ENCODE measurements at places on chromosomes 12 and 14.

DNA sequence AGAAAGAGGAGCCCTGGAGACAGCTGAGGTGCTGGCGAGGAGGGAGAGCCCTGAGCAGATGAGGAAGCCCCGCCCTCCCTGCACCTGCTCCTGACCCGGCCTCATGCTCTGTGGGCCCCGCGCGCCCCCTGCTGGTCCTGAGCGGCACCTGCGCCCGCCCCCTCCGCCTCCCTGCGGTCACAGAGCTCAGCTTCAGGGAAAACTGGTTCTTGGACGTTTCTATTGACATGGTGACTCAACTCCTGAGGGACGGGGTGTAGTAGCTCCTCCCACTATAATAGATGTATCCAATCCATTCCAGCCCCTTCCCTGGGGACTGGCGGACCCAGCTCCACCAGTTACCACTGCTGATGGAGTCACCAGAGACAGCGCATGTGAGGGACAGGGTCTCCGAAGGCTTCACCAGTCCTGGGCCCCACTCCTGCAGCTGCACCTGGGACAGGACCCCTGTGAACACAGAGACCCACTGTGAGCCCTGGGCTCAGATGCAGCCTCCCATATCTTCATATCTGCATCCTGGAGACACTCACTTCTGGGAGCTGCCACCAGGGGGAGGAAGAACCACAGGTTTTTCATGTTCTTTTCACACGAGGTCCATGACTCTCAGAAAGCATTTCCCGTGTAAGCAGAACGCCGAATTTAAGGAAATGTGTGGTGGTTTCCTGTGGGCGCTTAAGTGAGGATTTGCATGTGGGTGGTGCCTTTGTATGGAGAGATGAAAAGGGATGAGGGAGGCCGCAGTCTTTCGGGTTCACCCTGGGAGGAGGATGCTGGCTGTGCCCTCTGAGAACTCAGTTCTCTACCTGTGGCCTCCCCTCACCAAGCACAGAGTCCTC lies 1346.4 kb downstream of the TMEM121 start:
- peak; percentile 56 for DNase-seq

GRCh38 chr14:29926701-29927375 lies 809 bp downstream of the PRKD1 start:
- DNase-seq, result no peak

- no peak for DNase-seq
Measured at GRCh38 chr12:132170094-132170636, 25.9 kb downstream of the NOC4L start.

DNA sequence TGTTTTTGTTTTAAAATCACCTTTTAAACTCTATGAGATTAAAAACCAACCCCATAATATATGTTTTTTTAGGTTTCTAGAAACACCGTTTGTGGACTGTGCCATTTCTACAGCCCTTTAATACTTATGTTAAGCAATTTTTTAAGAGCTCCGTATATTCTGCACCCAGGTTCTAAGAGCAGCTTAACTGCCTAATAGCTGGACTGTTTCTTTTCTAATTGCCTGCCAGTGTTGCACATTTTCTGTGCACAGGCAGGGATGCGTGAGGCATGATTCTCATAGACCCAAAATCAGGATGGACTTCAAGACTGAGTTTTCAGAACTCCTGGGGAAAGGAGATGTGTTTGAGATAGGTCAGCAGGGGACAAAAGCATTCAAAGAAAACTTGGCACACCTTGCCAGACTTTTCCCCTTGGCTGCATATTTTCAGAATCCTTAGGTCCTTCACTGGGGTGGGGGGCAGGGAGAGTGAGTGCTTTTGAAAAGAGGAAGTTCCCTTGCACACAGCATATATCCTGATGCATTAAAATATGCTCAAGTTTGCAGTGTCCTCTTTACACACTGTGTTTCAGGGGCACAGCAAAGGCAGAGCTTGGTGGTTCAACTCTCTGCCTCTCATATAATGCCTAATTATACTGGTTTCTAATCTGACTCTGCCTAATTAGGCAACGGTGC lies 27.9 kb downstream of the TMEM30B start:
- no peak for DNase-seq

- DNase-seq, result no peak
Measured at GRCh38 chr14:77086017-77086727, 11.9 kb upstream of the CIPC start.

DNA sequence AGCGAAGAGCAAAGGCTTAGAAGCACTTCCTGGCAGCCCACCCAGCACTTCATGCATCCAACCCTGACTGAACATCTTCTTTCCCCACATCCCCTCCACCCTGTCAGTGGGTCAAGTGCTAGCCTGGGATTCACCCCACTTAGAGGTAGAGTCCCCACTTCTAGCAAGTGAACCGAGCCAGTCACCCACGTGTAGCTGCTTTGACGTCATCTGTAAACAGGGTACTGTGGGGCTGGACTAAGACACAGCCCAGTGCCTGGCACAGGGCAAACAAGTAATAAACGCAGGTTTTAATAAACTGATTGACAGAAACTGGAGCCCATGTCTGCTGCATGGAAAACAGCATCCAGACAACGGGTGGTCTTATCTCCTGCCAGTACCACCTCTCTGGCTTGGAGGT lies 61.7 kb downstream of the ITPK1 start:
- DNase-seq, result no peak

- peak; percentile 62 for DNase-seq
Measured at GRCh38 chr12:54005853-54006558, 2.8 kb upstream of the HOXC8 start.

DNA sequence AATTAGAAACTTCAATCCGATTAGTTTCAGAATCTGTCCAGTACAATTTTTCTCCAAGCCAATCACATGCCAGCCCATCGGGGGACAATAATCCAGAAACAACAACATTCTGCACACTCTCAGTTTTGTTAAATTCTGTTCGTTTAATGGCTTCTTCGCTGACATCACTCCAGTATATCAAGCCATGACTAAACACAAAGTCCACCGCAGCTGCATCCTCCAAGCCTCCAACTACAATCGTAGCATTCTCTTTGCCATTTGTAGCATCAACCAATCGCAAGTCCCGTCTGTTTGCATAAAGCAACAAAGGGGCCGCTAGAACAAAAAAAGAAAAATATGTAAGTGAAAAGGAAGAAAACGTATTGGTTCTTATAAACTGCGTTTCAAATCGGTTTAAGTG lies 22.5 kb downstream of the LRP6 start:
- DNase-seq, result no peak

- DNase-seq, result no peak
Measured at GRCh38 chr14:24659916-24660570, 26.1 kb upstream of the GZMB start.

DNA sequence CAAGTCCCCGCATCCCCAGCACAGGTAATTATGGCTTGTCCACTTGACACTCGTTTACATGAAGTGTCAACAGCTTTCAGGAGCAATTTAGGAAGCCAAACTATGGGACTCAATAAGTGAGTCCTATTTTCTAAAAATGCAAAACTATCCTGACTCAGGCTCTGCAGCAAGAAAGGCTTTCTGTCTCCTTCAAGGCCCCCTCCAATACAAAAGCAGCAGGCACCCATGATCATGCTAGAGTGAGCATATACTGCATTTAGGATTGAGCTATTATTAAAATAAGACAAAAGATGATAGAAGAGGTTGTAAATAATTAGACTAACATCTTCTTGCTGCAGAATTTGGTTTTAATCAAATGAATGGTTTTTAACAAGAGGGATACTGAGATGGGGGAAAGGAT lies 3.2 kb downstream of the SIX6 start:
- DNase-seq, result no peak

DNA sequence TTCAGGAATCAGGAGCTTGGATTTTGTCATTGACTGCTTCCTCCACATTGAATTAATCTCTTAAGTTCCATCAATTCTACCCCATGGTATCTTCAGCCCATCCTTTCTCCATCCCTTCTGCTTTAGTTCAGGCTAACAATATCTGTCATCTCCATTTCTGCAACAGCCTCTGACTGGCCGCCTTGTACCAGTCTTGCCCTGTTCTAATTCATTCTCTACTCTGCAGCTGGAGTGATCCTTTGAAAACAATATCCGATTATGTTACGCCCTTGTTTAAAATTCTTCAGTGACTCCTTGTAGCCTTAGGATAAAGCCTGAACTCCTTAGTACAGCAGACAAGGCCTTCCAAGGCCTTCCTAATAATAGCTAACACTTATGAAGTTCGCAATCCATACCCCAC lies 170.2 kb downstream of the ETV6 start:
- no peak for DNase-seq

GRCh38 chr12:48954841-48955501 lies 2.3 kb downstream of the ARF3 start:
- no peak for DNase-seq

DNA sequence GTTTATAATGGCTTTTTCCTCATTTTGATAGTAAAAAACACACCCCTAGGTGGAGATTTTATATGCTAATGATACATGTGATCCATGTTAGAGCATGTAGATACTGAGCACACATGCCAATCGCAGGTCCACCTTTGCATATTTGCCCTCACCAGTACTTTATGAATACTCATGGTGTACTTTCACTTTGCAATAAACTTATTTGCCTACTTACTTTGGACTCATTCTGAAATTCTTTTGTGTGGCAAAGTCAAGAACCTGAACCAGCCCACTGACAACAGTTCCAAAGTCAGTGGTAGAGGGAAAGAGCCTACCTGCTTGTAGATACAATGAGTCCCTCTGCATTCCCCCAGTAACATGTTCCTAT lies 58.5 kb upstream of the DHRS4 start:
- no peak for DNase-seq

DNA sequence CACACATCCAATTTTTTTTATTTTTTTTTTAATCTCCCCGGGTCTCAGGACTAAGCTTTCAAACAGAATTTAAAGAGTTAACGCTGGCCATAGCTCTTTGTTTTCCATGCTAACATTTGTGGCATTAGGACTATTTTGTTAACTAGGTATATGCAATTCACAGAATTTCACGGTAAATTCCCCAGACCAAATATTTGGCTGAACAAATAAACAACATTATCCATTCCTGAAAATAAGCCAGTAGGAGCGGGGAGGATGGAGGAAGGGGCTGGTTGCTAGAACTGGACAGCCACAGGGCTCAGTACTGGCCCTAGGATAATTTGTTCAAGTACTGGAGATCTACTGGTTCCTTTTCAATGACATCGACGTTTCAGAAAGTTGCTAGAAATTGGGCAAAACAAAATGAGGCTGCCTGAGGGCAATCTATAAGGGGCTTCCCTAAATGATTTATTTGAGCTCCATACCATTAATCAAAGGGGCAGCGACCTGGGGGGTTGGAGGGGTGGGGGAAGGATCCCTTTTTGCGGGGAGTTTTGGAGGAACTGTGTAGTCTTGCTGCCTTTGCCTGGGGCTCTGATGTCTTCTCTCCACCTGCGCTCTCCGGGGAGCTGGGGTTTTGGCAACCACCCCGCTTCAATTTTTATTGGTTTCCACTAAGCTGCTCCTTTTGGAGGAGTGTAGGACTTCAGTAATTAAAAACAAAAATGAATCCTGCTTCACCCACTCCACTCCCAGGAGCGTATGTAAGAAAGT lies 9.0 kb downstream of the BMP4 start:
- no peak for DNase-seq

DNA sequence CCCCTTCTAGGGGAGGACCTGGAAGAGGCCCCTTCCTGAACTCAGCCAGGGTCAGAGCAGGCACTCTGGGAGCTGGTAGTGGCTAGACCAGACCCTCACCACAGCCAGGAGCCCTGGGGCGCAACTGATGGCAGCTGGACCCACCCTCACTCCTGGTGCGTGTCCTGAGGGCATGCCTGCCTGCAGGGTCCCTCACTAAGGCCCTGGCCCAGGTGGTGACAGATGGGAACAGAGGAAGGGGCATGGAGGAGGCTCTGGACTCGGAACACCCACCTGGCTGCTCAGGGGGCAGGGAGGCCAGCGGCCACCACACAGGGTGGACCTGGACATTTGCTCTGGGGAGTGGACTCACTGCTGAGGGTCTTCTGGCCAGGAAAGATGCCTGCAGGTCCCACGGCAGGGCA lies 342.2 kb upstream of the SFSWAP start:
- DNase-seq, result no peak

GRCh38 chr14:77613201-77613600 lies 3.2 kb downstream of the SPTLC2 start:
- no peak for DNase-seq

GRCh38 chr12:4700621-4701026 lies 19.6 kb upstream of the GALNT8 start:
- DNase-seq, result no peak

DNA sequence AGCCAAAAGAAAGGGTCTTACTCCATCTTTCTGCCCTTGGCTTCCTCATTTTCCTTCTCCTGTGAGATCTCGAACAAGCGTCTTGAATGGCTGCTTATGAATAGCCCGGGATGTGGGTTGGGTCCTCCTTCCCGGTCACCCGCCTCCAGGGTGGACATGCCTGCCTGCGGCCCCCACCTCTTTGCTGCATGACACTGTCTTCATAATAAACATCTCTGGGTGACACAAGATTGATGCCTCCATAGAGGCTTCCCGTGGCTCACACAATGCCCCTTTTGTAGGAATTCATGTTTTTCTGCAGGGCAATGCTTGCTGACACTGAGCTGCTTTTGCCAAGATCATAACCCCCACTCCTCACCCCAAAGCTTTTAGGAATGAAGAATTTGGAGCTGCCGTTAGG lies 125.9 kb downstream of the ZNF664 start:
- DNase-seq, result no peak

DNA sequence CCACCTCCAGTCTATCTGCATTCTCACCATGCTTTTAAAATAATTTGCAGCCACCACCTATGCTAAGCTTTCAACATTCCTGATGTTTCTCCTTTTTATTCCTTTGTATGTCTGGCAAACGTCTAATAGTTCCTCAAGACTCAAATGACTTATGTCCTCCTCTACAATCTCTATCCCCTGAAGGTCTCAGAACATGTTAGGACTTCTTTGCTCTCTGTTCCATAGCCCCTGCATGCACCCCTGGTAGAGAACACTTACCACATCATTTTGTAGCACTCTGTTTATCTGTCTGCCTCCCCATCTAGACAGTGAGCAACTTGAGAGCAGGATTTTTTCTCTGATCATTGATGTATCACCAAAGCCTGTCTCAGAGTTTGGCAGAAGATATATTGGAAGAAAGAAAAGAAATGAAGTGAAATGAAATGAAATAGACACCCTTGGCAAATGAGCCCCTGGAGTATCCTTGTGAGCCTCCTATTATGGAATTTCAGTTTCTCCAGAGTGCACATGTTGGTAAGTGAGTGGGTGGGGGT lies 1231.2 kb upstream of the FLRT2 start:
- no peak for DNase-seq

GRCh38 chr14:101369194-101369915 lies 191.9 kb upstream of the DIO3 start:
- DNase-seq, result no peak

- DNase-seq, result no peak
Measured at GRCh38 chr14:85273099-85273677, 256.8 kb upstream of the FLRT2 start.

GRCh38 chr12:89064780-89065179 lies 287.5 kb downstream of the DUSP6 start:
- no peak for DNase-seq

Data from activated CD8-positive, alpha-beta memory T cell treated with anti-CD3 and anti-CD28 coated beads for 1 hour (primary cell).